ENCODE measurements at places on chromosomes 7 and 10.

DNA sequence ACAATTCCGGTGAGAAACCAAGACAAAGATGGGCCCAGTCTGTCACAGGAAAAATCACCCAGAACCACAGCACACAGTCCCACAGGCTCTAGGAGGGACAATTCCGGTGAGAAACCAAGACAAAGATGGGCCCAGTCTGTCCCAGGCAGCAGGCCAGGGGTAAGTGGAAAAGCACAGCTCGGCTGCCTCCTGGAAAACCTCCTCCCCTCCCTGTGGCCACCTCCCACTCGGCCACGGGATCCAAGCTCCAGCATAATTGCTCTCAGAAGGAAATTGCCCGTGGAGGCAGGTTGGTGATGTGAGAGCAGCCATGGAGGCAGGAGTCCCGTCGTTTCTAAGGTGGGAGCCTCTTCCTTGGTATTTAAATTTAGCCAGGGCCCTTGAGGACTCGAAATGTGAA lies 95.7 kb downstream of the PLXNA4 start:
- peak; percentile 73 for DNase-seq

- no peak for DNase-seq
Measured at GRCh38 chr10:115580239-115580638, 487.1 kb downstream of the ATRNL1 start.

GRCh38 chr10:310976-311639 lies 175.9 kb downstream of the ZMYND11 start:
- DNase-seq: no peak

DNA sequence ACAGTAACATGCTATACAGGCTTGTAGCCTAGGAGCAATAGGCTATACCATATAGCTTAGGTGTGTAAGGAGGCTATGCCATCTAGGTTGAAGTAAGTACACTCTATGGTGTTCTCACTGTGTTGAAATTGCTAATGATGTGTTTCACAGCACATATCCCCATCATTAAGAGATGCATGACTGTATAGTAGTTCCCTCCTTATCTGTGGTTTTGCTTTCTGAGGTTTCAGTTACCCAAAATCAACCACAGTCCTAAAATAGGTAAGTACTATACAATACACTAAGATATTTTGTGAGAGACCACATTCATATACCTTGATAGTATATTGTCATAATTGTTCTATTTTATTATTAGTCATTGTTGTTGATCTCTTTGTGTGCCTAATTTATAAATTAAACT lies 12.7 kb downstream of the FZD1 start:
- DNase-seq: no peak

Measured in sciatic nerve (tissue), 2 donors.